Hindlimb muscle (tissue), 1 donor: ENCODE measurements at places on chromosomes 11 and 22.

DNA sequence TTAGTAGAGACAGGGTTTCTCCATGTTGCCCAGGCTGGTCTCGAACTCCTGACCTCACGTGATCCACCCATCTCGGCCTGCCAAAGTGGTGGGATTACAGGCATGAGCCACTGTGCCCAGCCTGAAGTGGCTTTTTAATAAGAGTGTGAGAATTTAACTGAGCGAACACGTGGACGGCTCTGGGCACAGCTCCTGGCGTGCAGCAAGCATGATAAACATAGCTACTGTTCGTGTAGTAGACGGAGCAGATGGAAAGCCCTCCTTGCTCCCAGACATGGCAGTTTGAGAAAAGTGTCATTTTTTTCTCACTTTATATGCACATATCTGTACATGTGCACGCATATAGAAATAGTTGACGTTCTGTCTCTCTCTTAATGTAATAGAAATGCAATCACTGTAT lies 7.0 kb downstream of the EMID1 start:
- DNase-seq: no peak

- DNase-seq: peak; percentile 32
Observed at GRCh38 chr11:106988151-106989077, 29.9 kb downstream of the GUCY1A2 start.

- no peak for DNase-seq
Observed at GRCh38 chr11:90189011-90189410, 33.8 kb downstream of the CHORDC1 start.

DNA sequence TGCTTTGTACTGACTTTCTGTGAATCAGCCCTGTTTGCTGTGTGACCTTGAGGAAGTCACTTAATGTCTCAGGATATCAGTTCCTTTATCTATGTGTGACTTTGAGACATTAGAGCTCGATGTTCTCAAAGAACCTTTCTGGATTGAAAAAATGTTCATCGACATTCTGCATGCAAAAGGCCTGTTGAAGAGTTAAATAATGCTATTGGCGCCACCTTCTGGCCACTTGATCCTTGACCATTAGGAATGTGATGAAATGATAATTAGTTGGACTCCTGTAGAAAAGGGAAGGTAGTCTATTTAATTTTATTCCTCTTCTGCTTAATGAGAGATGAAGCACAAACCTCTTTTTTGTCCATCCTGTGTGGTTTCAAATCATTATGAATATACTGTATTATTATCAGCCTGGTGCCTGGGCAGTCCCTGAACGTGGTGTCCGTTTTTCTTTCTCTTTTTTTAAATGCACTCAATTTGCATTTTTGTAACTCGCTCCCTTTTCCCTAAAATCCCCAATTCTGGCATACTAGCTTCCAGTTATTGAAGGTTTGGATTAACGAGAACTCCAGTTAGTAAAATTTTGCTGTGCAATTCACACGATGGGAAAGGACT lies 20.7 kb downstream of the ELF5 start:
- DNase-seq: peak; percentile 45

DNA sequence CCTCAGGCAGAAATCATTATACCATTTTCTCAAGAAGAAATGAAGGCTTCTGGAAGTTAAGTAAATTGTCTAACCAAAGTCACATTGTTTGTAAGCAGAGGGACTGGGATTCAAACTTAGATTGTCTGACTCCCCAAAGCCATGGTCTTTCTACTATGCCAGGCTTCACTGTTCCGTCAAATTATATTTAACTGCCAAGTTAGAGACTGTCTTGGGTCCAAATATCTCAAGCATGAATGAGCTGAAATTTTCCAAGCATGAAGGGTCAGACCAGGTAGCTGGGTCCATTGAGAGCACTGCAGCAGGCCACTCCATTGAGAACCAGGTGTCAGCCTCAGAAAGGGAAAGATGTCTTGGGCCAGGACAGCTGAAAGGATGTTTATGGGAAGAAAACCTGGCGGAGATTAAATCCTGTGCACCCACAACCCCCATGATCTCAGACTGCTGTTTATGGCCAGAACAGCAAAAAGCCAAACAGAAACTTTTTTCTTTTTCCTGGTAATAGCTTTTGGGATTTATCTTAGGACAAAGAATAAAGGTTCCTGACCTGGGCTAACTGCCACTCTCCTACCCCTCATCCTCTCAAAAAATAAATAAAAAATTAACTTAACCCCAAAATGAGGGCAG lies 612.3 kb downstream of the INSC start:
- no peak for DNase-seq

DNA sequence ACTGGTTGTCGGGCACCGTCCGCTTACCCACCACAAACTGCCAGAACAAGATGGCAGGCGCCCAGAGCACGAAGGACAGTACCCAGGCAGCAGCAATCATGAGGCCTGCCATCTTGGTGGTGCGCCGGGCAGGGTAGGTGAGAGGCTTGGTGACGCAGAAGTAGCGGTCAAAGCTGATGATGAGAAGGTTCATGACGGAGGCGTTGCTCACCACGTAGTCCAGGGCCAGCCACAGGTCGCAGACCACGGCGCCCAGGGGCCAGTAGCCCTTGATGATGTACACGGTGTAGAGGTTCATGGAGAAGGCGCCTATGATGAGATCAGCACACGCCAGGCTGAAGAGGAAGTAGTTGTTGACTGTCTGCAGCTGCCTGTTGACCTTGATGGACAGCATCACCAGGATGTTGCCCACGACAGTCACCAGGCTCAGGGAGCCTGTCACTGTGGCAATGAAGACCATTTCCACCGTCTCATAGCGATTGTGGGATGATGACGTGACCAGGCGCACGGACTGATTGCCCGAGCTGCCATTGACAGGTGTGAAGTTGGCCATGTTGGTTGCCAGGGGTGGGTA lies 4.6 kb downstream of the MDK start:
- DNase-seq: no peak

DNA sequence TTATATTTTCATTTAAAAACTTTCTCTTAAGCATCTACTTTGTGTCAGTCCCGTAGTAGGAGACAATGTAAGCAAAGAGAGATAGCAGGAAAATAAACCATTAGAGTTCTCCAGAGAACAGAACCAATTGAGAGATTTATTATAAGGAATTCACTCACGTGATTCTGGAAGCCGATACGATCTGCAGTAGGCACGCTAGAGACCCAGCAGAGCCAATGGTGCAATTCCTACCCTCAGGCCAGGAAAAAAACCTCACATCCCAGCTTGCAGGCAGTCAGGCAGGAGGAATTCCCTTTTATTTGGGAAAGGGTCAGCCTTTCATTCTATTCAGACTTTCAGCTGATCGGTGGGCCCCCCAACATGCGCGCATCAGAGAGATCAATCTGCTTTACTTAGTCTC lies 7.3 kb upstream of the PLEKHA7 start:
- no peak for DNase-seq

- no peak for DNase-seq
Observed at GRCh38 chr11:73655686-73656085, 9.3 kb downstream of the PLEKHB1 start.

DNA sequence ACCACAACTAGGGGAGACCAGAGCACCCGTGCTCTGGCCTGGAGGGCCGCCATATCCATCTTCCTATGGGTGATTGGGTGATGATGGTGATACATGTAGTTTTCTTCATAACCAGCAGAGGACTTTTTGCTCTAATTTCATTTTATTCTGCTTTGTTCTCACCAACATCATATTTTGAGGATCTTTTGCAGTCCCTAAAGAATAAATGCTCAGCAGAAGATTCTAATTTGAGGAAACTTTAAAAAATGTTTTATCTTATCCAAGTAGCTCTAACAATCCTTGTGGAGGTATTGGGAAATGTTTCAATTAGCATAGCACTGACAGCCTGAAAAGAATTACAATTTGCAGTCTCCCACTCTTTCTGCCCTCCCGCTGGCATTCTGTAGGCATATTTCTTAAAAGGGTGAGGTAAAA lies 544.0 kb downstream of the NTM start:
- DNase-seq: no peak

GRCh38 chr11:74090701-74091100 lies 80.1 kb downstream of the C2CD3 start:
- DNase-seq: no peak

DNA sequence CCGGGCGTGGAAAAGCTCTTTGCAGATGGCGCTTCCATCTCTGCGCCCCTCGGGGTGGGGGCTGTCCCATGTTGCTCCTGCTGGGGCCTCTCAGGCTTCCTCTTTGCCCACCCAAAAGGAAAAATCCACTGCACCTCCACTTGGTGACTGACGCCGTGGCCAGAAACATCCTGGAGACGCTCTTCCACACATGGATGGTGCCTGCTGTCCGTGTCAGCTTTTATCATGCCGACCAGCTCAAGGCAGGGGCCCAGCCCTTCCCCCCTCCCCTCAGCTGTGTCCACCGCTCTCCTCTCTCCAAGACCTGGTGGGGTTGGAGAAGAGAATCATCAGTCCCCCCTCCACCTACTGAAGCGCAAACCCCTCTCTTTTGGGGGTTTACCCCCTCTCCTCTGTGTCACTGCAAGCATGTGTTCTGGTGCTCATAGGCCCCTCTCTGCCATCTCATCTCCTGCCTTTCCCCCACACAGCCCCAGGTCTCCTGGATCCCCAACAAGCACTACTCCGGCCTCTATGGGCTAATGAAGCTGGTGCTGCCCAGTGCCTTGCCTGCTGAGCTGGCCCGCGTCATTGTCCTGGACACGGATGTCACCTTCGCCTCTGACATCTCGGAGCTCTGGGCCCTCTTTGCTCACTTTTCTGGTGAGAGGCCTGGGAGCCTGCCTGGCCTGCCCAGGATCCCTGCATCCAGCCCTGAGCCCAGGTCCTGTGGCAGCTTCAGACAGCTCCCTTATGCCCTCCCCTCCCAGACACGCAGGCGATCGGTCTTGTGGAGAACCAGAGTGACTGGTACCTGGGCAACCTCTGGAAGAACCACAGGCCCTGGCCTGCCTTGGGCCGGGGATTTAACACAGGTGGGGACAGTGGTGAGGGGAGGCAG lies 1.8 kb downstream of the LARGE2 start:
- DNase-seq: no peak

- no peak for DNase-seq
Observed at GRCh38 chr11:109970516-109971183, 122.5 kb upstream of the ZC3H12C start.

DNA sequence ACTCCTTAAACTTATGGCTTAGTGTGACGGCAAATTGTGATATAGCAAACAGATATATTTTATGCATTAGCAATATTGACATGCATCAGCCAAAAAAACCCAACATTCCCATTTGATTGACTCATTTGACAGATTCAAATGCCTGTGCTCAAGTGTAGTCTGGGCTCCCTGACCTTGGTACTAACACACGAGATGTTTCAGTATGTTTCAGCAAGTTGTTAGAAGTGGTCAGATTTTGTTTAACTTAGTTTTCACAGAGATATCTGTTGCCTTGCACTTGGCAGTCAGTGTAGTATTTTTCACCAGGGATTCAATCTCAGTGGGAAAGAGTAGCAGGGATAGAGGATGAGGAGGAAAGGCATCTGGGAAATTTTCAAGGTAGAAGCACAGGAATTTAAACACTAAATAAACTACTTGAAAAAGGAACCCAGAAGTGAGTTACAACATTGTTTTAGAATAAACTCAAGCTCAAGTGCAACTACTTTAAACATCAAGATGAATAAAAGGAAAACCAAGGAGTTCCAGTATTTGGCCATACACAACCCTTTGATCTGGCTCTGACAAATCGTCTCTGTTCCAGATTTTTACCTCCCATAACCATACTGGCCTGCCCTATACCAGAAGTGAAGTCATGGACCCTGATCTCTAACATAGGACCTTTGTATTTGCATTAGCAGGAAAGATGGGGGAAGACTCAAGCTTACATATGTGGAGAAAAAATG lies 56.5 kb upstream of the BLID start:
- DNase-seq: no peak

GRCh38 chr11:62545437-62546243 lies 966 bp downstream of the AHNAK start:
- DNase-seq: peak; percentile 95

GRCh38 chr22:31354515-31354914 lies 8.4 kb upstream of the PATZ1 start:
- DNase-seq: no peak

- no peak for DNase-seq
Observed at GRCh38 chr11:16863389-16863788, 124.9 kb downstream of the C11orf58 start.

DNA sequence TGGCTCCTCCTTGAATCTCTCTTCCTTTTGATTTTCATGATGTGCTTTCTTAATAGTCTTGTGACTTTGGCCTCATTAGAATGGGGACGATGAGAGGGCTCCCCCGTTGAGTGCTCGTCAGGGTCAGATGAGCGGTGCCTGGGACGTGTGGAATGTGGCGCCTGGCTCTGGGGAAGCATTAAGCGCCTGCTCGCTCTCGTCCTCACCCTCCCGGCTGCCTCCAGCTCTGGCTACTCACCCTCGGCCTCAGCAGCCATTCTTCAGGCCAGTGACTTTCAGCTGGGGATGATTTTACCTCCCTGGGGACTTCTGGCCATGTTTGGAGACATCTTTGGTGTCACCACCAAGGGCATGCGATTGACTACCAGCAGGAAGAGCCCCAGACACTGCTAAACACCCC lies 69.7 kb downstream of the RPS6KA4 start:
- DNase-seq: no peak

DNA sequence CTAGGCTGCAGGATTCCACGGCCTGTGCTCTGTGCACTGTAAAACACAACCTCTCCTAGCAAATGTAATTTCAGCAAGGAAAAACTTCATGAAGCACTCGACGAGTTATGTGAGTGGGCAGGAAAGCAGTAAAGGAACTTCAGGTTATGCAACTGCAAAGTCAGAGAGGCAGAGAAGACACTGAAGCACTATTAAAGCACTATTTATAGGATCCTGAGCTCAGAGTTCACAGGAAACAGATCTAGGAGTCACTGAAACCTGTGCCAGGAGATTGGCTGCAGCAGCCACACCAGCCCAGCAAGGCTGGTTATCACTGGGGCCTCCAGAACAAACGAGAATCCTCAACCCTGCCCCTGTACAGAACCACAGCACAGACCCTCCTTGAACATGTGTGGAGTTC lies 2.5 kb downstream of the SMIM35 start:
- DNase-seq: no peak

DNA sequence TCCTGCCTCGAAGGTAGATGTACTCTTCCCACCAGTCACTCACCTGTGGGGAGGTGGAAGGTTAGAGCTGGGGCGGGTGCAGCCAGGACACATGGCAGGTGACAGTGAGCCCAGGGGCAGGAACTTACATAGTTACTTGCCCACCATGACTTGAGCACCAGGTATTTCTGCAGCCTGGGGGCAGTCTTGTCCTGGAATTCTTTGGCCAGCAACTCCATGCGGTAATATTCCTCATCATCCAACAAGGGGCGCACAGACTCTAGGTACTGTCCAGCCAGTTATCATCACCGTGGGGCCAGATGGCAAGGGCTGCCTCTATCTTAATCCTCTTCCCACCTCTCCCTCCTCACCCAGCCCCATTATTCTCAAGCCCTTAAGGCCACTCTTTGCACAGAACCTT lies 2.2 kb downstream of the CPT1B start:
- no peak for DNase-seq
